Naive thymus-derived CD8-positive, alpha-beta T cell (primary cell): ENCODE measurements at places on chromosomes 3 and 15.

DNA sequence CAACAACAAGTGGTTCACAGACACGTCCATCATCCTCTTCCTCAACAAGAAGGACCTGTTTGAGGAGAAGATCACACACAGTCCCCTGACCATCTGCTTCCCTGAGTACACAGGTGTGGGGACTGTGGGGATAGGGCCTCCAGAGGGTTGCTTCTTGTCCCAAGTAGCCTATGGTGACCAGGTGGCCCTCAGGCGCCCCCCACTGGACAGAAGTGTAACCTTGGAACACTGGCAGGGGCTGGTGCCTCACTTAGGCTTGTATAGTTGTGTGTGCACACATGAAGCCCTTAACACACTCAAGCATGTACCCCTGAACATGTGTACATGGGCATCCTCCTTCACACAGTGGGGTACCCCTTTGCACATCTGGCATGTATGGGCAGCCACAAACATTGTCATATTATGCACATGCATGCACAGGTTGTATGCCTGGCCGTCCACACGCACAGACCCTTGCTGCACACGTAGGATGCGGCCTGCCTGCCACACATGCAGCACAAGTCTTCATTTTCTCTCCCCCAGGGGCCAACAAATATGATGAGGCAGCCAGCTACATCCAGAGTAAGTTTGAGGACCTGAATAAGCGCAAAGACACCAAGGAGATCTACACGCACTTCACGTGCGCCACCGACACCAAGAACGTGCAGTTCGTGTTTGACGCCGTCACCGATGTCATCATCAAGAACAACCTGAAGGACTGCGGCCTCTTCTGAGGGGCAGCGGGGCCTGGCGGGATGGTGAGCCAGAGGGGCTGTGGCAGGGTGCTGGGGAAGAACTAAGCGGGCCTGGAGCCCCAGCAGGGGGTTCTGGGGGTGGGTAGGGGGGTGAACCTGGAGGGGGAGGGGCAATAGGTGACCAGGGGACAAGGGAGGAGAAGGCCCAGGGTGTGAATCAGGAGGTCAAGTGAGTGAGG lies 11.7 kb upstream of the SEMA3B start:
- H3K27ac ChIP-seq = peak overlapping the region; percentile 21
- H3K4me3 ChIP-seq = no peak overlapping the region
- DNase-seq = no peak
- peaks cover 45% of the 10 kb centered on the region for H3K36me3 ChIP-seq
- H3K27me3 ChIP-seq = no peaks in the 10 kb centered on the region

- peaks cover 11% of the 10 kb centered on the region for H3K36me3 ChIP-seq
- no peak overlapping the region for H3K4me3 ChIP-seq
- H3K27ac ChIP-seq = no peak overlapping the region
- H3K4me1 ChIP-seq = peaks cover 19% of the 10 kb centered on the region
These were observed 38.3 kb upstream of the ARHGEF3 start for GRCh38 chr3:56839784-56840715.

- H3K27me3 ChIP-seq = no peaks in the 10 kb centered on the region
- H3K4me3 ChIP-seq = no peak overlapping the region
- DNase-seq = no peak
- H3K36me3 ChIP-seq = peaks cover 5% of the 10 kb centered on the region
- H3K27ac ChIP-seq = no peak overlapping the region
These were observed 552.8 kb downstream of the MAGI1 start for GRCh38 chr3:65485826-65486469.

- no peak overlapping the region for H3K4me3 ChIP-seq
- H3K27ac ChIP-seq = no peak overlapping the region
- no peak for DNase-seq
- no peaks in the 10 kb centered on the region for H3K36me3 ChIP-seq
- H3K4me1 ChIP-seq = no peaks in the 10 kb centered on the region
These were observed 17.0 kb upstream of the PPM1L start for GRCh38 chr3:160739079-160739478.

DNA sequence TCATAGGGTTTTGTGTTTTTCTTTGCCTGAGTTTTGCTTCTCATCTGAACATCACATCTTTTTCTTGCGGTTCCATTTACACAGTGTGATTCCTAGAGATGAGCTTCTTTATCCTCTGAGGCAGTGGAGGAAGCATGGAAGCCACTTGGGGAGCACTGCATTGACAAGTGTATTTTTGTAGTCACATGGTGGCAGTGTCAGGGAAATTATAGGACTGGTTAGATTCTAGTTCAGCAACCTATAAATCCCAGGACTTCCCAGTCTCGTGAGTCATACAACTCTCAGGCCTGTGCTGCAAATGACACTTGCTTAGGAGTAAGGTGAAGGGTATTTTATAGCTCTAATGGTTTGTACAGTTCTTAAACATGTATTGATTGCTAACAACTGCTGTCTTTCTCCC lies 58.4 kb downstream of the RBM6 start:
- DNase-seq = no peak
- no peaks in the 10 kb centered on the region for H3K27me3 ChIP-seq
- no peaks in the 10 kb centered on the region for H3K4me1 ChIP-seq
- peaks cover 81% of the 10 kb centered on the region for H3K36me3 ChIP-seq
- no peak overlapping the region for H3K4me3 ChIP-seq

GRCh38 chr3:196144383-196145105 lies 62.7 kb upstream of the TFRC start:
- no peaks in the 10 kb centered on the region for H3K4me1 ChIP-seq
- no peaks in the 10 kb centered on the region for H3K36me3 ChIP-seq
- peak; percentile 20 for DNase-seq
- H3K27ac ChIP-seq = no peak overlapping the region
- no peaks in the 10 kb centered on the region for H3K27me3 ChIP-seq

DNA sequence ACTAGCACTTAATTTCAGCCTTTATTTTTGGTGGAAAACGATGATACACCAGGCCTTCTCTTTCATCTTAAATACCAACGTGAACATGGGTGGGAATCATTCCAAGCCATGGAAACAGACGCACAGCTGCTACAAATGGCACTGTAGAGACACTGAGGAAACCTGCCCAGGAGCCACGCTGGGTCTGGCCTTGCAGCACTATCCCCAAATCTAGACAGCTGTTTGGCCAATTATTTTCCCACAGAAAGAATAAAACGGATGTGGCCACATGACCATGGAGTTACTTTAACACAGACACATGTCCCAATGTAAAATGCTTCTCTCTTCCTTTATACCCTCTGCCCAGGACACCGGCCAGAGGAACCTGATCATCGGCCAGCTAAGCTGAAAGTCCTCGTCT lies 83.6 kb upstream of the OCA2 start:
- no peak overlapping the region for H3K4me3 ChIP-seq
- no peak for DNase-seq
- H3K36me3 ChIP-seq = peaks cover 75% of the 10 kb centered on the region
- H3K4me1 ChIP-seq = no peaks in the 10 kb centered on the region
- no peak overlapping the region for H3K27ac ChIP-seq
